Stimulated activated CD4-positive, alpha-beta T cell treated with anti-CD3 and anti-CD28 coated beads, Interleukin-4, amount 100 ng/mL, for 48 hours (primary cell): ENCODE measurements at places on chromosomes 1 and 21.

DNA sequence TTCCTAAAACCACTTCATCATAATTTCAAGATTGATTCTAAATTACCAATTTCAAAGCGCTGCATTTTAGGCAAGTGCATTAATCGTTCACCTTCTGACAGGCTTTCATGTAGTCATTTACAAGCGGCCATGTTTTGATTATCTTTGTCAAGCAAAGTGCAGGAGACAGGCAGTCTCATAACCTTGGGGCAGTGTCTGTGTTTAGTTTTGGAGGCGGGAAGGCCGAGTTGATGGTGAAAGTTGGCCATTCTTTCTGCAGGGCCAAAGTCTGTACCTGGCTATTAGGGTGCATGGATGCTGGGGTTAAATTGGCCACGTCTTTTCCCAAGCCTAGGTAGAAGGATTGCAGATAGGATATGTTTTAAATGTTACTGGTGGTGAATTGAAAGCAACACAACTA is 2.9 kb downstream of the AGPAT3 start:
- DNase-seq, result no peak

DNA sequence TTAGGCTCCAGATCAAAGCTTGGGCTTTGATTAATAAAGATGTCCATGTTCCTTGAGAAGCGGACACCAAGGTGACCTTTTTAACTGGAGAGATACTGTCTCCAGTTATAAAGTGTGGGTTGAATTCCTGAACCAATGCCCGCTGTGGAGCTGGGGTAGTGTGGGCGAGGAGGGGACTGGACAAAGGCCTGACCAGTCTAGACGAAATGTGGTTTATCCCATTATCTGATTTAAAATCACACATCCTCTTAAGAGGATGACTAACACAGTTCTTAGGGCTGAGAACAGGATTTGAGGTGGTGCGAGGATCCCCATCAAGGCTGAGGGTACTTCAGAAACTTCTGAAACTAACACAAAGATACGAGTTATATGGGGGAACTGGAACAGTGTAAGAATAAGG is 84.5 kb upstream of the GCLM start:
- no peak for DNase-seq

GRCh38 chr1:81327743-81328142 is 473.0 kb upstream of the ADGRL2 start:
- DNase-seq, result no peak

GRCh38 chr1:52928015-52928404 is 934 bp downstream of the SCP2 start:
- DNase-seq, result no peak

- DNase-seq, result peak; percentile 55
Observed at GRCh38 chr1:151251656-151252470, 2.7 kb upstream of the PSMD4 start.

DNA sequence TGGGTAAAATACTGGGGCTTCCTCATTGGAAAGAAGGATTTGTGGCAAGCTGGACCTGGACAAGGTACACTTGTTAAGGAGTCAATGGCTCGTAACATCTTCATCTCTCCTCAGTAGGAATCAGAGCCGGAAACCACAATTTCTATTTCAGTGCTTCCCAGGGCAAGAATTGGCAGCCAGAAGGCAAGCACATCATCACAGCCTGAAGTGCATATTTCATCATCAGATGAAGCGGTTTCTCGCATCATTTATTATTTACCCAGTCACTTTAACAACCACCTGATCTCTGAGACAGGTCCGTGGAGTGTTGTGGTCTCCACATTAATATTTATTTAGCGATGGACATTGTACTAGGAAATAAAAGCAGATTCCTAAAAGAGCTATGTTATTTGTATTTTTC is 55.0 kb downstream of the KCNJ15 start:
- no peak for DNase-seq

DNA sequence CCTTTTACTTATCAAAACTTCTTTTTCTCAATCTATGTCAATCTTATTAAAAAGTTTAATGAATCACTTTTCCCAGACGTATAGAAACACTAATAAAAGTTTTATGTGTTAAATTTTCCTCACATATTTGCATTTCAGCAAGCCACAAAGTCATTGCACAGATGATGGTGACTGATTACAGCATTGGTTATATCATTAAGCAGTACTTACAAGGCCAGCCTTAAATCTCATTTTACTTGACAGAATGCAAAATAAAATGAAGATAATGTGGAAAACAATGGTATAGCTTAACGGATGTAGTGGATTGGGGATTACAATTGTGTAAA is 39.5 kb downstream of the TMEM200B start:
- DNase-seq, result no peak

DNA sequence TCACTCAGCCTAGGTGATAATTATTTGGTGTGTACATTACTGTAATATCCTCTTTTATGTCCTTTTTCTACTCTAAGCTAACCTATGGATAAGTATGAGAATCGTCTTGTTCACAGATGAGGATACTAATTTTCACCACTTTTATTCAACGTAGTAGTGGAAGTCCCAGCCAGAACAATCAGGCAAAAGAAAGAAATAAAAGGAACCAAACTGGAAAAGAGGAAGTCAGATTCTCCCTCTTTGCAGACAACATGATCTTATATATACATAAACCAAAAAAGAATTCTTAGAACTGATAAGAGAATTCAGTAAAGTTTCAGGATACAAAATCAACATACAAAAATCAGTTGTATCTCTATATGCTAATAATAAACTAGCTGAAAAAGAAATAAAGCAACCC is 12.6 kb upstream of the RGL1 start:
- no peak for DNase-seq

DNA sequence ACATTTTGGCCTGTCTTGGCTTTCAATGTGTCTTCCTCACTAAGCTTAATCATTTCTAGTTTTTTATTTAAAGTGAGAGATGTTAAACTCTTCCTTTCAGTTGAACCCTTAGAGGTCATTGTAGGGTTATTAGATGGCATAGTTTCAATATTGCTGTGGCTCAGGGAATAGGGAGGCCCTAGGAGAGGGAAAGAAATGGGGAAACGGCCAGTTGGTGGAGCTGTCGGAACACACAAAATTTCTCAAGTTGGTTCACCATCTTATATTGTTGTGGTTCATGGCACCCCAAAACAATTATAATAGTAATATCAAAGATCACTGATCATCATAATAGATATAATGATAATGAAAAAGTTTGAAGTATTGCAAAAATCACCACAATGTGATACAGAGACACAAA is 31.4 kb upstream of the KAZN start:
- no peak for DNase-seq

GRCh38 chr1:236122176-236122575 is 20.2 kb upstream of the GPR137B start:
- DNase-seq, result no peak

GRCh38 chr1:178486100-178487069 is 10.4 kb downstream of the CLEC20A start:
- DNase-seq, result no peak
